ENCODE measurements at places on chromosomes 16 and 17.
A peak's percentile ranks its signal among the peaks of the same experiment; 100 is the strongest.

GRCh38 chr17:7217113-7217987 is 2.3 kb downstream of the DLG4 start:
- peak; percentile 11 for DNase-seq

GRCh38 chr16:50152807-50153595 is at the start of gene TENT4B:
TENT4B (plus strand) TSS chr16:50153306; CDS start chr16:50153622, 316 bp downstream.
- DNase-seq, result peak; percentile 58

- no peak for DNase-seq
Measured at GRCh38 chr16:55133654-55134053, 190.3 kb upstream of the IRX6 start.

DNA sequence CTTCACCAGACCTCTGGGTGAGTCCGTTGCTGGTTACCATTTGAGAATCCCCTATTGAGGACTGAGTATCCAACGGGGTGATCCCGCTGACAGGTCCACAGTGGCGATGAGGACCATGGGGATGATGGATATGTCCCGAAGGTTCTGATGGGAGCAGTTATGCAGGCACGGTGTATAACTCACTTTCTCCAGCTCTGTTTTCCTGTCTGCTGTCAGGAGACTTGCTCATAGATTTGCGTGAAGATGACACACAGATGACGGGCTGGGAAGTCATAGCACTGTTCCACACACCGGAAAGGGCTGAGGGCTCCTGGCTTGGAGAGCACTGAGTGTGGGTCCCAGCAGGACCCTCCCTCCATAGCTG is 22.2 kb upstream of the ADCY7 start:
- DNase-seq, result no peak

Data from NCI-H2081 (cell line).